ENCODE measurements at places on chromosomes 4 and X.

DNA sequence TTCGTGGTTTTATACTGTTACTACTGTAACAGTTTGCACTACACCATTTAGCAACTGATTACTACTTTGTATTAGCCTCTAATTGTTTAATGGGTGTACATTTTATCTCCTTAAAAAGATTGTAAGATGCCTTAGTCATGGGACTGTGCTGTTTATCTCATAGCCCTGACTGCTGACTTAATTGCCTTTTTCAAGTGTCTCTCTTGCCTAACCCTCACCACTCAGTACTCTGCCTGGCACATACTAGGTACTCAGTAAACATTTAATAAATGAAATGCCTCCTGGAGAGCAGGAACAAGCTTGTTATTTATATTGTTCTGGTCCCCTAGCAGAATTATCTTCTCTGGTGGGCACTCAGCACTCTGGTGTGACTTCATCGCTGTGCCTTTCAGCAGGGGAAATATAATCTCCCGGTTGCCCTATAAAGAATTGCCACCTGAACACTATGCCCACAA, 1.7 kb upstream of the STIM2 start:
- DNase-seq: no peak

DNA sequence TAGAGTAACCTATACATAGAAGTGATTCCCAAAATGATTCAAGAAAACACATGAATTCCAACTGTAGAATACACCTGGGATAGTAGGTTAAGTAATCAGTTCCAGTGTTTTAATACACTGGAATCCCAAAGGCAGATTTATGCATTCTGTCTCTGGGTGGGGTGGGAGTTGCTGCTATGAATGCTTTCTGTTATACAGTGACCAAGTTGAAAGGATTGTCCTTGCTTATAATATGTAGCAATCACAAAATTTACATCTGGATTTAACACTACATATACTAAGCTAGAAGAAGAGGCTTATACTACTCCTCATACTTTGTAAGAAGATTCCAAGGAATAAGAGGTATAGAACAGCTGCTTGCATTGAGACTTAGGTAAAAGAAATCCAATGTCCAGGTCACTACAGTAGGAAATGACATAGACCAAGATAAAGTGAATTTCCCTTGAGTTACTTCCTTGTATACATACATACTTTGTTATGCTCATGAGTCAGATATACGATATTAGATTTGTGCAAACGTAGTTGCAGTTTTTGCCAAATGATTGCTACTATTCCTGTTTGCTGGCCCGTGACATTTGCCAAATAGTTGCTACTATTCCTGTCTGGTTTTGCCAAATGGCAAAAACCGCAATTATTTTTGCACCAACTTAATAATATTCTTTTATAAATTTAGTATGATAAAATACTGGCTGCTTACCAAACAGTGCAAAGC, 210.5 kb upstream of the DIAPH2 start:
- no peak for DNase-seq

DNA sequence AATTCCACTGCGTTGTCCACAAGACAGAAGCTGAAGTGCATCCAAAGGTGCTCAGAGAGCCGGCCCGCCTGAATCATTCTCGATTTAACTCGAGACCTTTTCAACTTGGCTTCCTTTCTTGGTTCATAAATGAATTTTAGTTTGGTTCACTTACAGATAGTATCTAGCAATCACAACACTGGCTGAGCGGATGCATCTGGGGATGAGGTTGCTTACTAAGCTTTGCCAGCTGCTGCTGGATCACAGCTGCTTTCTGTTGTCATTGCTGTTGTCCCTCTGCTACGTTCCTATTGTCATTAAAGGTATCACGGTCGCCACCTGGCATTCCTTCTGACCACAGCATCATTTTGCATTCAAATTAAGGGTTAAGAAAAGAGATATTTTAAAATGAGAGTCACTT, 115.5 kb downstream of the NFKB1 start:
- peak; percentile 44 for DNase-seq

- DNase-seq: no peak
Observed at GRCh38 chr4:136740326-136740725, 792.0 kb downstream of the PCDH18 start.

DNA sequence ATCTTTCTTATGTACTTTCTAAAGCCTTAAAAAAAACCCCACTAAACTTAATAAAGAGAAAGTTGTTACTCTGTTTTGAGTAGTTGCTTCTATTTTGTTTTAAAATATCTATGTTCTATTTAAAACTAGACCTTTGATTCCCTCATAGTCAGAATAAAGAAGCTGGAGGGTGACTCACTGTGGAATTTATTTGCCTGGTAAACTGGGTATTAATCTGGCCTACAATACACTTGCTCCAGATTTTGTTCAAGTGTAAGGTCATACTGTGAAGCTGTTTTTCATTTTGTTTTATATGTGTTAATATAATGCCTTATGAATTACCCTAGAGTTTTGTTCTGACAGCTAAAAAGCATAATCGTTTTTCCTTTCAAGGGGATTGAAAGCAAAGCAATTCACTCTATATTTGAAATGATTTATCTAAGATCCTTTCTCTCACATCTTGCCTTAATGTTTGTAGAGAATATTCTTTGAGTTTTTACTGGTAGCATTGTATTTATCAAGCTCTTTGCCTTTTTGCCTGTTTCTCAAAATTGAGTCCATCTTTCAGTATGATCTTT, 277.4 kb upstream of the PITX2 start:
- DNase-seq: no peak

DNA sequence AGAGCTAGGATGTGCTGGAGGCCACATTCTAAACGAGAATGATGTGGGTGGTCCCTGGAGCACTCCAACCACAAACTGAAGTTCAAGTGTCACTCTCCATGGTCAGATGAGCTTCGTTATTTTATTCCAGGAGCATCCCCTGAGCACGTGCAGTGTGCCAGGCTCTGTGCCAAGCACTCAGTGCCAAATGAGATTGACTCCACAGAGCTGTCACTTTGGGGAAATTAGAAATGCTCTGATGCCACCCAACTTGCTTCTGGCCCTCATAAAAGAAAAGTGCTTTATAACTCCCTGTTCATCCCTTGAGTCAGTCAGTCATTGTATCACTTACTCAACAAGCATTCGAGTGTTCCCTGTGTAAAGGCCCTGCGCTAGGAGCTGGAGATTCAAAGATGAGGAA, 91.2 kb downstream of the RTL5 start:
- no peak for DNase-seq

- no peak for DNase-seq
Observed at GRCh38 chrX:145041486-145041885, 205.8 kb upstream of the SPANXN1 start.

DNA sequence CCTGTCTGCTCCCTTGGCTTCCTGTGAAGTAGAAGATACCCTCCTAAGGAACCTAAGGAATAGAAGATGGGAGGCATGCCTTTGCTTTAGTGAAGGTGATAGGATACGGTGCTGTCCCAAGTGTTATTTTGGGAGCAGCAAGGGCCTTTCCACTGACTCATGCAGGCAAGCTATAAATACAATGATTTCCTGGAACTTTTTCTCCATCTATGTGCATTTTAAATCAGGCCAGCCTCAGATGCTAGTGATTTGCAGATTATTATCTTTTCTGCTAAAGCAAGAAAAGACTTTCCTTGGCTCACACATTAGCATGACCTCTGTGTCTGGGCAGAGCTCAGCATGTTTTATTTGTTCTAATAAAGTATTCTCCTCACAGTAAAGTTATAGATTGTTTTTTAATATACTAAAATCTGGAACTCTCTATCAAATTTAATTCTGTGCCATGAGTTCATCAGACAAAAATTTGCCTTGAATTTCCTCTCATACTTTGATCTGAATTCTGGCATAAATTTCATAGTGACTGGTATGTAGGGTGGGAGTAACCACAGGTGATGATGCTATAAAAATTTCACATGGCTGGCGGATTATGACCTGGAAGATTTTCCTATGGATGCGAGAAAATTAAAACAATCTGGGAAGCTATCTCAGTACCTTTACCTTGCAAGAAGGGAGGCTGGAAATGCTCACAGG, 131.7 kb downstream of the REPS2 start:
- no peak for DNase-seq

DNA sequence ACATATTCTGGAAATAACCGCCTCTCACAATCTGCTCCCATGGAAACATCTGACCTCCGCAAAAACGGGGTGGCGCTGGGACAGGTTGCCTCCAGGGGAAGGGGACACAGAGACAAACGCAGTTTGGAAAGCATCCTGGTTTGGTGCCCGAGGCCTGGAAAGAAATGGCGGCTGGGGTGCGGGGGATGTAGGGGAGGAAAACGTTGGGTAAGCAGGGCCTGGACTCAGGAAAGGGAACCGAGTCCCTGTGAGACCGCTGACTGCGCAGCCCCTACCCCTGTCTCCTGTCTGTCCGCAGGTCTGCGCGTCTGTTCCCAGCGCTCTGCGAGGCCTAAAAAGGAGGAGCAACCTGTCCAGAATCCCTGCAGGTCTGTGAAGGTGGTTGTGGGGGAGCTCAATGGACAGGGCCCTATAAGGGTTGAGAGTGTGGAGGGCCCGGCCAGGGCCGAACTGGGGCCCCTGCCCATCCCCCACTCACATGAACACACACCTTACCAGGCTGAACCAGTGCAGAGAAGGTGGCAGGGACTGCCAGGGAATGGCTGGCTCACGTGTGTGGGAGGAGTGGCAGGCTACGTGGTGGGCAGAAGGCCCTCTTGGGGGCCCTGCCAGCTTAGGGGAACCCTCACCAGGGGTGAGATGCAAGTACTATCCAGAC, 672 bp downstream of the TCEAL3 start:
- peak; percentile 3 for DNase-seq

DNA sequence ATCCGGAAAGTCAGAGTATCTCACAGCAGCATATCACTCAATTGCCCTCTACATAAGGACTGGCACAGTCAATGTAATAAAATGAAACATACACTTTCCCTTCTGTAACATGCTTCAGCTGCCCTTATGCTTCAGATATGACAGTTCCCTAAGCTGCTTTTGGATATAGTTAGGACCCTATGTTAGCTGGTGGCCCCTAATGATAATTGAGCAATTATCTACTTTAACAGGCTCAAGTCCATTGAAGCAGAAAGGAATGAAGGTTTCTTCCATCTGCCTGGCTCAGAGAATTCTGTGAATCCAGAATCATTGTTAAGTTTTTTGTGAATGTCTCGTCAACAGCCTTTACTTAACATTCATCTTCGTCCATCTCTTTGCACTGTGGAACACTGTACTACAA, 951.2 kb upstream of the DIAPH2 start:
- DNase-seq: no peak

- no peak for DNase-seq
Observed at GRCh38 chr4:168866635-168867034, 143.4 kb downstream of the CBR4 start.

GRCh38 chrX:104565791-104566680, at the start of gene IL1RAPL2:
TSS of gene IL1RAPL2 (plus strand) at chrX:104566199.
- peak; percentile 41 for DNase-seq

DNA sequence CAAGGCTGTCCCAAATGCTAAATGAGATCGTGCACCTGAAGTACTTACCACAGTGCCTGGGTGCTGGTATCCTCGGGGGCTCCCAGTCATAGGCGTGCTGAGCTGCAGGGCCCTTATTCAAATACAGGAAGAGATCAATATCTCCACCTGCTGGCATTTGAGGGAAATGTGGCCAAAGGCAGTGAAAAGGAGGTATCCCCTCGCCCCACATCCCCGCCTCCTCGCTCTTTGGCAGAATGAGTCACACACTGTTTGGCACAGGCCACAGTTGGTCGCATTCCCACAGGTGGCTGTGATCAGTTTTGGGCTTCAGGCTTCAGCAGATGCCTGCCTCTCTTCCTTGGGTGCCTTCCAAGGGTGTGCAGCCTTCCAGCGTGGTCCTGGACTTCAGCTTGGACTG, 28.4 kb downstream of the ZNF185 start:
- DNase-seq: peak; percentile 72

DNA sequence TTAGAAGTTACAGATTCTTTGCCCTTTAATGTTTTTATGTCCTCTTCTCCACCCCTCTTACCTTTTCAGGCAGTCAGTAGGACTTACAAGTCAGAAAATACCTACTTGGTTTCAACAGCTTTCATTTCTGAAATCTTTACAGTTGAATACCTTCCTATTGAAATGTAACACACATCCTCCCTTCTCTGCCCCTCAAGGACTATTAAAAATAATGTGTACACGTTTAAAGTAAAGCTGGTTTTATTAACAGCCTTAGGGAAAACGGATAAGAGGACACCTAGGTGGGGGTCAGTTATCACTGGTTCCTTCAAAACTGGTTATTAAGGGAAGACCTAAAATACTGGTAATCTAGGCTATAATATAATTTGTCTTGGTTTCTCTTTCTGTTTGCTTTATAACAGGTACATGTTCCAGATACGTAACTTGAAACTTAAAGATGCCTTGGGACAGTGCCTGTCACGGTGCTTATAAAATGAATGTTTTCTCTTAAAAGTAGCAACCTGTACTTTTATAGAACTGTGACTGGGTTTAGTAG, 1.8 kb downstream of the CCSER1 start:
- DNase-seq: no peak

DNA sequence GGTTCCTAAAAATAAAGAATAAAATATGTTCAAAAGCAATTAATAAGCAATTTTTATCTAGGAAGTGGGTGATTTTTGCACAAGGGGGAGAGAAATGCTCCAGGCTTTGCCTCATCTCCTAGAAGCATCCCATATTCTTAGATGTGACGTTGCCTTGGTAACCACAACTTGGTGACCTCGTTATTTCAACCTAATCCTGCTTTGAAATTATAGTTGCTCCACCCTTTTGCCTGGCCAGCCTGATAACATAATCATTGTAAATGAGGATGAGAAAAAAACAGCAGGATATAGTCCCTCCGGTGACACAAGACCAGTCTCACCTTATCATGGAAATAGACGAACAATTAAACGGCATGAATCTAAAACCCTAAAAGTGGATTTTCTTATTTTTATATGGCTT, 194.4 kb downstream of the QDPR start:
- DNase-seq: no peak

DNA sequence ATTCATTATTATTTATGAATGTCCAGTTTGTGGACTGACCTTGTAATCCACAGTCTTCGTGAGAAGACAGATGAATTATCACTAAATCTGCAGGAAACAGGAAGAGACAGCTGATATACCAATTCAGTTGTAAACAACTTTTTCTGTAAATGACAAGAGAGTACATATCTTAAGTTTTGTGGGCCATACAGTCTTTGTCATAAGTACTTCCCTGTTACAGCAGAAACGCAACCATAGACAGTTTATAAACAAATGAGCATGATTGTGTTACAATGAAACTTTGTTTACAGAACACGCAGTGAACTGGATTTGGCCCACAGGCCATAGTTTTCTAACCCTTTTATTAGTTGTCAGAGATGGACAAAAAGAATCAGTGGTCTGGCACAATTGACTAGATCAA, 443.4 kb downstream of the PDGFC start:
- no peak for DNase-seq

DNA sequence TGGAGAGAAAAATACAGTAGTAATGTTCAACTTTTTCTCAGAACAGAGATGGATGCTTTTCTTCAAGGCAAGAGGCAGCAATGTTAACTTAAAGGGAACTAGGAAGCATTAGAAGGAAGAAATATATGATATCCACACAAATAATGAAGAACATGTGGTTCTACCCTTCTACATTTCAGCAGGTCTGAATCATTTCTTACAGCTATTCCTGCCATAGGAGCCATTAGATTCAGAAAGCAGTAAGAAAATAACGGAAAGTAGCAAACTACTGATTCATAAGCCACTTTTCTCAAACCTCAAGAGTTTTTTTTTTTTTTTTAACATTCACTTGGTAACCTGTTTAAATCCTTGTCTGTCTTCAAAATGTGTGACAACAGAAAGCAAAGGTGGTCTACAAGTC, 1251.6 kb upstream of the AGA start:
- no peak for DNase-seq
